ENCODE measurements at places on chromosomes 7 and 10.

- no peaks in the 10 kb centered on the region for H3K27me3 ChIP-seq
- no peaks in the 10 kb centered on the region for H3K36me3 ChIP-seq
- no peaks in the 10 kb centered on the region for H3K4me1 ChIP-seq
- no peak overlapping the region for H3K27ac ChIP-seq
These were observed 23.1 kb downstream of the ADAMTS14 start for GRCh38 chr10:70695241-70696030.

- no peaks in the 10 kb centered on the region for H3K4me1 ChIP-seq
- H3K27me3 ChIP-seq, result no peaks in the 10 kb centered on the region
- DNase-seq, result no peak
- H3K4me3 ChIP-seq, result no peak overlapping the region
- H3K27ac ChIP-seq, result no peak overlapping the region
These were observed 40.3 kb downstream of the CD36 start for GRCh38 chr7:80678707-80679106.

- no peaks in the 10 kb centered on the region for H3K4me1 ChIP-seq
- no peaks in the 10 kb centered on the region for H3K27me3 ChIP-seq
- no peak overlapping the region for H3K27ac ChIP-seq
These were observed 101.2 kb upstream of the PARD3 start for GRCh38 chr10:34916314-34916713.

- no peaks in the 10 kb centered on the region for H3K36me3 ChIP-seq
- H3K4me1 ChIP-seq, result no peaks in the 10 kb centered on the region
- DNase-seq, result no peak
These were observed 71.1 kb upstream of the SLC39A12 start for GRCh38 chr10:17880601-17881000.

DNA sequence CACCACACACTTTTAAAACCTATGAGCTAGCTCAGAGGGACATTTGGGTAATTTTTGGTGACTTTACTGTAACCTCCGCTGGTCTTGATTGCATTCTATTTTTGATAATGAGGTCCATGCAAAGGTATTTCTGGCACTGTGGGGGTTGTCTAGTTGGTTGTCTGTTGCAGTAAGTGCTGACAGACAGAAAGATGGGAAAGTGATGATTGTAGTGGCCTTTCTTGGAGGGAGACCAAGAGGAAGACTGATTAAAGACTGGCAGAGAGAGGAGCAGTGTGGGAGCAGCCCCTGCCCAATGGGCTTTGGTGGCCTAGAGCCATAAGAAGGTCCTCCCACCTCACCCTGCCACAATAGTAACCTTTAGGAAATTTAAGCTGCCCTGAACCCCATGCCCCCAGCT, 173.4 kb upstream of the CTBP2 start:
- H3K27me3 ChIP-seq, result no peaks in the 10 kb centered on the region
- H3K4me3 ChIP-seq, result no peak overlapping the region
- H3K36me3 ChIP-seq, result no peaks in the 10 kb centered on the region

All from naive thymus-derived CD4-positive, alpha-beta T cell (primary cell).